ENCODE measurements at places on chromosomes 11 and 22.

- no peak for DNase-seq
These were observed 32.9 kb downstream of the USP35 start for GRCh38 chr11:78221396-78222315.

DNA sequence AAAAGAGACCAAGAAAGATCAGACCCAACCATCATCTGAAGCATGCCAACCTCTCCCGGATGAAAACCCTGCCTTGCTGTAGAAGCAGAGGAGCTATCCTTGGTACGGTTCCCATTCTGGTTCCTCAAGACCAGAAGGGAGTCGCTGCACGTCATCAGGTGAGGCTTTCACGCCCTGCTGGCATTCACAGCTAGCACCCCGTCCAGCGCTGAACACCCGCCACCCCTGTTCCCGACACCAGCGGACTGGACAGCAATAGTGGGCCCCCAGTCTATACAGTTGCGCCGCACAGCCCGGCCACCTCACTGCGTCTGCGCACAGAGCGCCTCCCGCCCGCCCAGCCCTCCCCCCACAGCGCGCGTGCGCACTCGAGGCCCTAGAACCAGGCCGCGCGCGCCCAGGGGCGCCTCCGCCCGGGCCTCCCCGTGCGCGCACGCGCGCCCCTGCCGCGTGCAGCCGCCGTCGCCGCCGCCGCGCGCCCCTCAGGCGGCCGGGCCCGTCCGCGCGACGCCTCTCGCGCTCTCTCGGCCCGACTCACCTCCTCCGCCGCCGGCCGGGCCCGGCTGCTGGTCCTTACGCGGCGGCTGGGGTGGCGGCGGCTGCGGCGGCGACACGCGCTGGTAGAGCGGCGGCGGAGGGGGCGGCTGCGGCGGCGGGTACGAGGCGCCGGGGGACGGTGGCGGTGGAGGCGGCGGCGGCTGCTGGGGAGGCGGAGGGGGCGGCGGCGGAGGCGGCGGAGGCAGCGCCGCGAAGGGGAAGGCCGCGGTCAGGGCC, 706 bp downstream of the SF1 start:
- DNase-seq, result peak; percentile 94

GRCh38 chr11:90822996-90823395, 600.1 kb upstream of the CHORDC1 start:
- no peak for DNase-seq

- DNase-seq, result no peak
These were observed 620.7 kb upstream of the ARHGAP42 start for GRCh38 chr11:100066399-100066798.

DNA sequence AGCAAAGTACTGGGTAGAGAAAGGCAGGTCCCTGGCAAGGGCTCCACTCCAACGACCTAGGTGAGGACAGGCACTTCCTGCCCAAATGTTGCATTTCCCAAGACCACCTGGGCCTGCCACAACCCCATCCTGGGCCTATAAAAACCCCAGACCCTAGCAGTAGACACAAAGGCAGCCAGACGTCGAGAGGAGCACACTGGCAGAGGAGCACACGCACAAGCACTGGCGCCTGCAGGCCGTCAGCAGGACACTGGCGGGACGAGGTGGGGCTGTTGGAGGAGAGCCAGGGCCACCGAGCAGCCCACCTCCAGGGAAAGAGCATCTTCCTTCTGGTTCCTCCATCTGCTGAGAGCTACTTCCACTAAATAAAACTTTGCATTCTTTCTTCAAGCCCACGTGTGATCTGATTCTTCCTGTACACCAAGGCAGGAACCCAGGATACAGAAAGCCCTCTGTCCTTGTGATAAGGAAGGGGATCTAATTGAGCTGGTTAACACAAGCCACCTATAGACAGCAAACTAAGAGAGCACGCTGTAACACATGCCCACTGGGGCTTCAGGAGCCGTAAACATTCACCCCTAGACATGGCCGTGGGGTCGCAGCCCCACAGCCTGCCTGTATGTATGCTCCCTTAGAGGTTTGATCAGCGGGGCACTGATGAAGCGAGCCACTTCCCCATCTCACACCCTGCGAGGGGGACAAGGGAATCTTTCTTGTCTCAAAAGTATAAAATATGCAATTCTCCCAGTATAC, 89.7 kb upstream of the MTMR2 start:
- DNase-seq, result no peak

DNA sequence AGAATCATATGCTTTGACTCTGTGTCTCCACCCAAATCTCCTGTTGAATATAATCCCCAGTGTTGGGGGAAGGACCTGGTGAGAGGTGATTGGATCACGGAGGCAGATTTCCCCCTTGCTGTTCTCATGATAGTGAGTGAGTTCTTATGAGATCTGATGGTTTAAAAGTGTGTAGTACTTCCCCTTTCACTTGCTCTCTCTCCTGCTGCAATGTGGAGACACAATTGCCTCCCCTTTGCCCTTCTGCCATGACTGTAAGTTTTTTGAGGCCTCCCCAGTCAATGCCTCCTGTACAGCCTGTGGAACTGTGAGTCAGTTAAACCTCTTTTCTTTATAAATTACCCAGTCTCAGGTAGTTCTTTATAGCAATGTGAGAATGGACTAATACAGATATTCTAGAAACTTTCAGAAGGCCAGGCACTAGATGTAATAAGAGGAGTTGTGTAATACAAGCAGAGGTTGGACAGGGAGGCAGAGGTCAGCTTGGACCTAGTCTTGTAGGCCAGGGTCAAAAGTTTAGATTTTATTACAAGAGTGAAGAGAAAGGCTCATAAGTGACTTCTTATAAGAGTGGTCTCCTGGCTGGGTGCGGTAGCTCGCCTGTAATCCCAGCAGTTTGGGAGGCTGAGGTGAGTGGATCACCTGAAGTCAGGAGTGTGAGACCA, 9.3 kb upstream of the SERPING1 start:
- peak; percentile 33 for DNase-seq

DNA sequence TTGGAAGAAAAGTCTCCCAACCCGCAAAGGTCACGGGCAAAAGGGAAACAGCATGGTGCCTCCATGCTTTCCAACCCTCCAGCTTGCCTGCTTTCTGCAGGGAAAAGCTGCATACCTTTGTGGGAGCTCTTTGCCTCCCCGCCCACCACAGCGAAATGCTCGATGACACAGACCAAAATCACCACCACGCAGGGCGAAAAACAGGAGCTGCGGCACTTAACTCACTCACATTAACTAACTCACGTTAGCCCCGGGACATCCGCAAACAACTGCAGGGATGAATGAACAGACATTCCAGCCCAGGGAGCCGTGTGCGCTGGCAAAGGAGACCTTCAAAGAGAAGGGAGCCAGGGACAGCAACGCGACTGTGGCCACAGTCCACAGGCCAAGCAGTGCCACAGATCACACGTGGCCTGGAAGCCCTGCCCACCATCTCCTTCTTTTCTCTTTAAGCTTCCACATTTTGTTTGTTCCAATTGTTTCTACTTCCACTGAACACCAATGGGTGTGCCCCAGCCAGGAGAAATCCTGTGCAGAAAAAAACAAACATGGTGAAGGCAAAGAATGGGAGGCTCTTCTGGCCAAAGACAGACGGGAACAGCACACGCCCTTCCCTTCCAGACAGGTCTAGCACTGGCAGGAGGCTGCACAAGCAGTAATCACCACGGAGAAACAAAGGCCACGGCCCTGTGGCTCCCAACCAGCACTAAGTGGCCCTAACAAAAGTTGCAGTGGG, 39.3 kb downstream of the DUSP8 start:
- no peak for DNase-seq

GRCh38 chr22:31631436-31631835, 30.6 kb downstream of the PISD start:
- DNase-seq, result peak; percentile 34

DNA sequence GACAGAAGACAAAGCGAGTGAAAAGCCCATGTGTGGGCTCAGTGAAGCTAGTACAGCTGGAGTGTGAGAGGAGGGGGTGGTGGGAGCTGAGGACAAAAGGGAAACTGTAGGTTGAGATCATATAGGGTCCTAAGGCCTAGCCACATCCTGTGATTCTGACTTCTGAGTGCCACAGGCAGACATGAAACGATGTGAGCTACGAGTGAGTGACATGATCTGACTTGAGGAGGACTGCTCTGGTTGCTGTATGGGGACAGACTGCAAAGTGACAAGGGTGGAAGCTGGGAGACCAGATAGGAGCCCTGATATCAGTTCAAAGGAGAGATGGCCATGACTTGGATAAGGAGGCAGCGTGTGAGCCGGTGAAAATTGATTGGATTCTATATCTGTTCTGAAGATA, 85.4 kb downstream of the MICAL2 start:
- peak; percentile 30 for DNase-seq

- no peak for DNase-seq
These were observed 19.3 kb downstream of the PRR33 start for GRCh38 chr11:1872267-1872985.

DNA sequence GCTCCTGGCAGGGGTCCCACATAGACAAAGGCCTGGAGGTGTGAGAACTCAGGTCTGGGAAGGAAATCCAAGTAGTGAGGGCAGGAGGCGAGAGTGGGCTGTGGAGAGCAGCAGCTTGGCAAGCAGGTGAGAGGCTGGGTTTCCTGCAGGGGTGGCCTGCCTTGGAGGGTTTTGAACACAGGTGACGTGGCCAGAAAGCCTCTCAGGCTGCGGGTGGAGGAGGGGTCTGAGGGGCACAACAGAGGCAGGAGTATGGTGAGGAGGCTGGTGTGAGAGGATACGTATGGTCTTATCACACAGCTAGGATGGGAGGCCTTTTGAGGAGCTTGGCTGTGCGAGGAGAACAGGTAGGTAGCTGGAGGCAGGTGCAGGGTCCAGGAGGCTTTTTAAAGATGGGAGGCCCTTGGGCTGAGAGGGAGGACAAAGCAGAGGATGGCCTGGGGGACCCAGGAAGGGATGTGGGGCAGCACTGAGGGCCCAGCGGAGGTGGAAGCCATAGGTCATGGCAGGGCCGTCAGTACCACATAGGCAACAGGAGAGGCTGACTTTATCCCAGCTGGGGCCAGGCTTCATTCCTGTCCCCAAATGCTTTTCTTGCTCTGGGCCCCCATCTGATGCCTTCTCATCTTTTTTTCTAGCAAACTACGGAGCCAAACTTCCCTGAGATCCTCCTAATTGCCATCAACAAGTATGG, 84.4 kb downstream of the MYO7A start:
- no peak for DNase-seq

- no peak for DNase-seq
These were observed 34.0 kb downstream of the AMBRA1 start for GRCh38 chr11:46559815-46560214.

DNA sequence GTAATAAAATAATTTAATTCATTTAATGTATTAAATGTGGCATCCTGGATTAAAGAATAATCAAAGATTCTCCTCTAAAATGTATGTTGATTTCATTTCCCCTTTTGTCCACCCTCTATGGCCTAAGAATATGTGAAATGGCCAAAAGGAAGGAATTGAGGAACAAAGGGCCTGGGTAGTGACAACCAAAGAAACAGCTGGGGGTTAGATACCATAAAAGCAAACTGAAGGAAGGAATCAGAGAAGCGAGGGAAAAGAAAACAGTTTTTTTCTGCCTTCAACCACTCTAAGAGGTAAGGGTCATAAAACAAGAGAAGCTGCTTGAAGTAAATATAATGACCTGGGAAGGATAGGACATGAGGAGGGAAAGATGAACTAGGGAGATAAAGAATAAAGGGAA, 139.3 kb downstream of the FAM76B start:
- DNase-seq, result peak; percentile 33

- peak; percentile 11 for DNase-seq
These were observed 60.4 kb downstream of the SBF2 start for GRCh38 chr11:10233581-10233980.

DNA sequence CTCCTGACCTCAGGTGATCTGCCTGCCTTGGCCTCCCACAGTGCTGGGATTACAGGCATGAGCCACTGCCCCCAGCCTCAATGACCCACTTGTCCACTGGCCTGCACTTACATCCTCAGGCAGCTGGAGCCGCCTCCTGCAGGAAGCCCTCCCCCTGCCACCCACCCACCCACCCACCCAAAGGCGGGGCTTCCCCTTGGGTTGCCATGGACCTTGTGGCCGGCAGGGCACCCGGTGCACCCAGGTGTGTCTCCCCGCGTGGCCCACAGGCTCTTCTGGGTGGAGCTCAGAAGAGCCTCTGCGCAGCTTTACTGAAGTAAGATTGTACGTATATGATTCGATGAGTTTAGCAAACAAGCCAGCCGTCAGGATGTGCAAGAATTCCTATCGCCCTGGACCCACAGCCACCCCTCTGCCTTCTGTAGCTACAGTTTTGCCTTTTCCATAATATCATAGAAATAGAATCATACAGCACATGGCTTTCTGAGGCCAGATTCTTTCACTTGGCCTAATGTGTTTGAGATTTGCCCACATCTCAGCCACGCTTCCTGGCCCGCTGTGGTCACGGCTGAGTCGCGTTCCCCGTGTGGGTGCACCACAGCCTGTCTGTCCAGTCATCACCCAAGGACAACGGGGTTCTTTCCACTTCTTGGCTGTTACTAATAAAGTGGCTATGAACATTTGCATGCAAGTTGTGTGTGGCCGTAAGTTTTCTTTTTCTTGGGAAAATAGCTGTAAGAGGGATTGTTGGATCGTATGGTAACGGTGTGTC, 5.3 kb upstream of the BRSK2 start:
- no peak for DNase-seq

DNA sequence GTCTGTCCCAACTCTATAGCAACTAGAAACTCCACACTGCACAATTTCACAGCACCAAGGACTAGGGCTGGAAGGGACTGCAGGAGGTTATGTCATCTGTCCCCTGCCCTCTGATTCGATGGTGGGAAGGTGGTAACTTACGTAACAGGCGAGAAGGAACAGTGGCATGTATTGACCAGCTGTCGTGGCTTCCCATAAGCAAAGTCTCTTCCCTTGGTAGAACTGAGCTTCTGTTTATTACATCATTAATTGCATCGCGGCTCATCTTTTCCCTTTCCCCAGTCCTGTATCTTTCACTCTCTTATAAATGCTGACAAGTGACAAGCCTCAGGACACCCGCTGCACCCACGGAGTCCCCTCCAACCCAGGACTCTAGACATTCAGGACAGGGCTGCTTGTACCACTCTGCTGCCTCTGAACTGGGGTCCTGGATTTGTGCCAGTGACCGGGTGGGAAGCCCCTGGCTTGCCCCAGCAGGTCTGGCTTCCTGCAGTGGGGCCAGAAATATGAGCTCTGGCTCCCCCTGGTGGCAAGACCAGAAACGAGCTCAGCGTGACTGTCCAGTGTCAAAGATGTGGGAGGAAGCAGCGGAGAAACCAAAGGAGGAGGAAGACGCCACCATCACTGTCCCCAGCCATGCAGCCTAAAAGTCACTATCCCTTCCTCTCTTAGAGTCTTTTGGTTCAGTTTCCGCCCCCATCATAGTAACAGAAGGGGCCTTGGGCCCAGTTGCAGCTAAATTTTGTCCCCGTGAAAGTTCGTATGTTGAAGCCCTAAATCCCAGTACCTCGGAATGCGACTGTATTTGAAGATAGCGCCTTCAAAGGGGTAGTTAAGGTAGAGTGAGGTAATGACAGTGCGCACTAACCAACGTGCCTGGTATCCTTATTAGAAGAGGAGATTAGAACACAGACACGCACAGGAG, 84.5 kb downstream of the ISX start:
- DNase-seq, result peak; percentile 72

GRCh38 chr11:132140056-132140455, 769.6 kb downstream of the NTM start:
- DNase-seq, result no peak

DNA sequence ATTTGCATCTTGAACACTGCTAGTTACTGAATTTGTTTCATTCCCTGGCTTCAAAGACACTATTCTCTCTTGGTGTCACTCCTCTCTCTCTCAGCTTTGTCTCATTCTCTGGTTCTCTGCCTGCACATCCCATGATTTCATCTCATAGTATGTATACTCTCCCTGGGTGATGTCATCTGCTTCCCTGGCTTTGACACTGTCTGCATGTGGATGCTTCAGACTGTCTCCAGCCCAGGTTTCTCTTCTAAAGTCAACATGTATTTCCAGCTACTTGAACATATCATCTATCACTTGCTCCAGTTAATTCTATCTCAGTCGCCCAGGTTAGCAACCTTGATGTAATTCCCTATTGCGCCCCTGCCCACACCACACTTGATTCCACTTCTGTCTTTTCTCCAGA, 9.3 kb upstream of the ACAT1 start:
- DNase-seq, result no peak
